ENCODE measurements at places on chromosomes 3 and 15. TPM values are rescaled to one million over a fixed set of nuclear protein-coding genes. Genes with fewer than 3 reads are reported as not detected.

Gene ZBTB47
- total RNA-seq, result 4.0 TPM

Gene NR2E3
- total RNA-seq, result 0.56 TPM

Gene RASGRP1
- 2.1 TPM for total RNA-seq

Gene SOX14
- 0.21 TPM for total RNA-seq

Gene SEMA7A
- 15.0 TPM for total RNA-seq

Gene TGM4
- not detected for total RNA-seq

Gene MUC4
- 2.0 TPM for total RNA-seq

Gene TRH
- total RNA-seq, result not detected

Measured in H1 (cell line).